ENCODE measurements at places on chromosomes 6 and 20.

- no peak for DNase-seq
Observed at GRCh38 chr6:46565531-46565930, 74.3 kb upstream of the RCAN2 start.

DNA sequence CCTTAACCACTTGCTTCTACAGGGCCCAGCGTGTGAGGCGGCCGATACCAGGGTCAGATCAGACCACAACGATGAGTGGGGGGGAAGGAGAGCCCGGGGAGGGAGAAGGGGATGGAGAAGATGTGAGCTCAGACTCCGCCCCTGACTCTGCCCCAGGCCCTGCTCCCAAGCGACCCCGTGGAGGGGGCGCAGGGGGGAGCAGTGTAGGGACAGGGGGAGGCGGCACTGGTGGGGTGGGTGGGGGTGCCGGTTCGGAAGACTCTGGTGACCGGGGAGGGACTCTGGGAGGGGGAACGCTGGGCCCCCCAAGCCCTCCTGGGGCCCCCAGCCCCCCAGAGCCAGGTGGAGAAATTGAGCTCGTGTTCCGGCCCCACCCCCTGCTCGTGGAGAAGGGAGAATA lies 2.8 kb downstream of the RING1 start:
- no peak for DNase-seq

- DNase-seq: no peak
Observed at GRCh38 chr20:42641886-42642285, 547.8 kb downstream of the PTPRT start.

DNA sequence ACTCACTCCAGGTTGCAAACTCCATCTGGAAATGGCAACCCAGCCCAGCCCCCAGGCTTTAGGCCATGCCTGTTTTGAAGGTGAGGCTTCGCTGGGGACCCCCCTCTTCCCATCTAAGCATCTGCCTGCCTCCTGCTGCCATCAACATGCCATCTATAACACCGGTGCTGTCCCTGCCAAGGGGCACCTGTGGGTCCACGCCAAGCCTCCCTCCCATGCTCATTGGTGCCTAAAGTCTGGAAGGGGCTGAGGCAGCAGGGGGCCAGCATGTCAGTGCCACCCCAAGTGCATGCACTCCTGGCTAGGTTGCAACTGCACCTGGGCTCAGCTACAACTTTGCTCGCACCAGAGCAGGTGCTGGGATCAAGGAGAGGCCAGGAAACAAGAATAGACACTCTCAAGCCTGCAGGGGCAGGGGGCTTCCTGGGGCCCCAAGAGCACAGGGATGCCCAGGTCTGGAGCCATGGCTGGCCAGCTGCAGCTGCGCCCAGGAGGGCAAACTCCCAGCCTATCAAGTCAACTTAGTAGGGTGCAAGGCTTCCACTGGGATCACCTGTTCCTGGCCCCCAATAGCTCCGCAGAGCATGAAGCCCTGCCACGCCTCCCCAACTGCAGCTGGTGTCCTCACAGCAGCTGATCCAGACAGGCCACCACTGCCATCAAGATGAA lies 151.3 kb upstream of the HSF2 start:
- no peak for DNase-seq

DNA sequence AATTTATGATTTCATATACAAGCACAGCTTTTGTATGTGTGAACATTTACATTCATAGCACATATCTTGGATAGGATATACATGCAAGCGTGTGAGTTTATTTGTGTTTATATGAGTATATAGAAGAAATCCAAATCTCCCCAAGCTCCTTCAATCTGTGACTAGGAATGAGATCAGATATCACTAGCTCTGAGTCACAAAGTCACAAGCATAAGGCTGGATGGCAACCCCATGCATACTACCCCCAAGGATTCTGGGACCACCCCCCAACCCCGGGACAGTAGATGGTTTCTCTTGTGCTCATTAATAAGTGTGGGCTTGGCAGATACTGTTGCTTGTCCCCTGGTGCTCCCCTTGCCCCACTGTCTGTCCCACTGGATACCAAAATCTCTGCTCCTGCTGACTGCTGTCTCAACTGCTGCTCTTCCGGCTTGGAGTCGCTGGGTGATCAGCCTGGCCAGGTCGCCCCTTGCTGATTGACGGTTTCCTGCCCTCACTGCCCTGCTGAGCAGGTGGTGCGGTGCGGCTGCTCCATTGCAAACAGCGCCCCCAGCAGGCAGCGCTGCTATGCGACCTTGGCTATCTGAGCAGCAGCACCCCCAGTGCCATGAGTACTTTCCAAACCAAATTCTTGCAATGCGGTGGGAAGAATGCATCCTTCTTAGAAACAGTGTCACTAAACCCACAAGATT lies 279.4 kb downstream of the CD83 start:
- no peak for DNase-seq

GRCh38 chr6:38239719-38240451 lies 399.8 kb downstream of the BTBD9 start:
- DNase-seq: no peak

DNA sequence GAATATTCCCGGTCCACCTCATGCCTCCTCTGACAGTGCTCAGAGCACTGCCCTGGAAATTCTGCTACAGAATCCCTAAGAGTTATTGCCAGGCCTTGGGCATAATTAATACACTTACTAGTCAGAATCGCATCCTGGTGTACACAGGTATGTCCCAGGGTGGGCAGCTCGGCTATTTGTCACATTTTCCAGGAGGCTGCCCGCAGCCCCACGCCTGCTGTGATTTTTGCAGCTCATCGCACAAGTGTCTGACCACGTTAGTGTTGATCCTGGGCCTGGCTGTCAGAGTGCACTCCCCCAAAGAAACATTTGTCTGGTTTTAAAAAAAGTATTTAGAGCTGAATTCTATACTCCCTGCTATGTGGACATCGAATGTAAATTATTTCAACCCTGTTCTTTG lies 105.4 kb downstream of the CD83 start:
- no peak for DNase-seq

DNA sequence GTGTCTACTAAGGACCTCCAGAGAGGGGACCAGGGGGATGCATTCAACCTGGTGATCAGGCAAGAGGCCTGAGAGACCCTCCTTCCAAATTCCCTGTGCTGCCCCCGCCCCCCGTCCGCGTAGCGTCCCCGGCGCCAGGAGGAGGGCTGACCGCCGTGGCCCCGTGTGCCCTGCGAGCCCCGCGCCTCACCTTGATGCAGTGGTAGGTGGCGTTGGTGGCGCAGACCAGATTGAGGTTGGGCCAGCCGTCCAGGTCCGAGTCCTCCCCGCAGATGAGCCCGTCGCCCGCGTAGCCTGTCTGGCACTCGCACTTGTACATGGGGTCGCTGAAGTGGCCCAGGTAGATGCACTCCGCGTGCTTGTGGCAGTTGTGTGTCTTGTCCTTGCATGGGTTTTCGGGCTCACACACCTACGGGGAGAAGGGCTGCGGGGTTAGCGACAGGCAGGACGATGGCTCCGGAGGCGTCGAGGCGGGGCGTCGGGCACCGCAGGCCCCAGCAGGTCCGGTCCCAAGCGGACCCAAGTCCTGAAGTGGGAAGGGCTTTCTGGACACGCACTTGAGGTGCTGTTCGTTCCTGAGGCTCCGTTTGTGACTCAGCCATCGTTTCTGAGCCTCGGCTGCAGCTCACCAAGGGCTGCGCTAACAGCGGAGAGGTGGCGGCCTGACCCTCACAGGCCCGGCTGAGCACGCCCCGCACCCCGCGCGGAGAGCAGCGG lies 21.7 kb downstream of the THBS2 start:
- DNase-seq: no peak

DNA sequence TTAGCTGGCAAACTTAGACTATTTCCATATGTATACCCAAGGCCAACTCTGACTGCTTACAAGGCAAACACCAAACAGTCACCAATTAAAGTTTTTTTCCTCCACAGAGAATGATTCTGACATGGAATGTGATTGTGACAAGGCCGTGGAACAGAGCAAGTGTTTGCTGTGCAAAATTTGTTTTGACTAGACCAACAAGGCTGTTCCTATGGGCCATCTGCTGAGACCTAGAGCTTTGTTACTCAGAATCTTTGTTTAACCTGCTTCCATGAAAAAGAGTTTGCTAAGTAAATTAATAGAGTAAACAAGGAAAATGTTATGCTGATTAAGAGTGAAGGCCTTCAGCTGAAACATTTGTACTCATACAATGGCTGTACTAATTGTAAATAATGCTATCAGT lies 51.6 kb upstream of the IMPG1 start:
- no peak for DNase-seq

- DNase-seq: no peak
Observed at GRCh38 chr6:54601600-54602300, 244.8 kb upstream of the FAM83B start.

- no peak for DNase-seq
Observed at GRCh38 chr6:165774903-165775601, 112.0 kb upstream of the PDE10A start.

- DNase-seq: no peak
Observed at GRCh38 chr6:135395136-135395535, 102.4 kb downstream of the AHI1 start.

DNA sequence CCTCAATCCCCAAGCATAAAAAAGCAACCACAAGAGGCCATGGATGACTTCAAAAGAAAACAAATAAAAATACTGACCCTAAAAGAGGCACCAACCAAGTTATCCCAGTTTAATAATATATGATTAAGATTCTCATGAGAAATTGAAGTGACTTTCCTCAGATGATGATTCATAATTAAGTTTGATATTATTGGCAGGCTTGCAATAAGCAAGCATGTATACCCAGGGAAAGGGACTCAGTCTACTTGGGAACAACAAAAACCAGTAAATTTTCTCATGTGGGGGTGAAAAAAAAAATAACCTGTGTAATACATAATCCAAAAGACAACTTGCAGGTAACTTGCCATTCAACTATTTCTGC lies 19.6 kb downstream of the JAG1 start:
- DNase-seq: peak; percentile 61

GRCh38 chr6:43086022-43086658 lies 10.0 kb downstream of the PTK7 start:
- no peak for DNase-seq

DNA sequence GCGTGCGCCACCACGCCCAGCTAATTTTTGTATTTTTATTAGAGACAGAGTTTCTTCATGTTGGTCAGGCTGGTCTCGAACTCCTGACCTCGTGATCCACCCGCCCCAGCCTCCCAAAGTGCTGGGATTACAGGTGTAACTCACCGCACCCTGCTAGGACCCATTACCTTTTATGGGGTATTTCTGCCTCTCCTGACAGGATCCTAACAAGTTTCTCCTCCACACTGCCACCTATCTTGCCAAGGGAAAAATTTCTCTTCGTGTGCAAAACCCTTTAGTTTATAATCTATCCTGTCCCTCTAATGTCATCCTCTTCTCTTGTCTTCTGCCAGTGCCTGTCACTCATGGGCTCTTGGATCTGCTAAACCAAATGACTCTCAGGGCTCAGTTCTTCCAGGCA lies 1.9 kb downstream of the STMND1 start:
- no peak for DNase-seq

DNA sequence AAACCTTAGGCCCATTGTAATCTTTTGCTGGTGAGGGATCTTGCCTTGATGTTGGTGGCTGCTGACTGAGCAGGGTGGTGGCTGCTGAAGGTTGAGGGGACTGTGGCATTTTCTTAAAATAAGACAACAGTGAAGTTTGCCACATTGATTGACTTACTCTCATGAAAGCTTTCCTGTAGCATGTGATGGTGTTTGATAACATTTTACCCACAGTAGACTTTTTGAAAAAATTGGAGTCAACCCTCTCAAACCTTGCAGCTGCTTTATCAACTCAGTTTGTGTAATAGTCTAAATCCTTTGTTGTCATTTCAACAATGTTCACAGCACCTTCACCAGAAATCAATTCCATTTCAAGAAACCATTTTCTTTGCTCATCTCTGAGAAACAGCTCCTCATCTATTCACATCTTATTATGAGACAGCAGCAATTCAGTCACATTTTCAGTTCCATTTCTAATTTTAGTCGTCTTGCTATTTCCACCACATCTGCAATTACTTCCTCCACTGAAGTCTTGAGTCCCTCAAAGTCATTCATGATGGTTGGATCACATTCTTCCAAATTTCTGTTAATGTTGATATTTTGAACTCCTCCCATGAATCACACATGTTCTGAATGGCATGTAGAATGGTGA lies 37.2 kb downstream of the CST9L start:
- no peak for DNase-seq

DNA sequence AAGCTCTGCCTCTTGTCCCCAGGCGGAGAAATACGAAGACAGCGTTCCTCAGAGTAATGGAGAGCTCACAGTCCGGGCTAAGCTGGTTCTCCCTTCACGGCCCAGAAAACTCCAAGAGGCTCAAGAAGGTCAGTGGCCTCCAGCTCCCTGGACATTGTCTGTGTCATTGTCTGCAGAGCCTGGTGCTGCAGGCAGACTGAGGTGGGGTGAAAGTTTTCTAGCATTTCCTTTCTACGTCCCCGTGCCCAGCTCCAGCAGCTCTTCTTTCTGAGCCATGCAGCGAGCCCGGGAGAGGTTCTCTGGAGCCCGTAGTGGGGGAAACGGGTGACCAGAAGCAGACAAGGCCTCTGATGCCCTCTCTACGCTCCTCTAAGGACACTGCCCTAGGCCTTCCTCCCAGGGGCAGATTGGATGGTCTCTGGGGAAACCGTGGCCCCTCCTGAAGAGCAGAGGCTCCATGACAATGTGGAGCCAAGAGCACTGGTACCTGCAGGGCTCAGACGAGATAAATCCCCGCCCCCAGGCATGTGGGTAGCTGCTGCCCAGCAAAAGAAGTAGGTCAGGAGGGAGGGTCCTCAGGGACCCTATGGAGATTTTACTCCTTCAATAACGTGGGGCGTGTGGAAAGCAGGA lies 58.4 kb downstream of the EZR start:
- no peak for DNase-seq

DNA sequence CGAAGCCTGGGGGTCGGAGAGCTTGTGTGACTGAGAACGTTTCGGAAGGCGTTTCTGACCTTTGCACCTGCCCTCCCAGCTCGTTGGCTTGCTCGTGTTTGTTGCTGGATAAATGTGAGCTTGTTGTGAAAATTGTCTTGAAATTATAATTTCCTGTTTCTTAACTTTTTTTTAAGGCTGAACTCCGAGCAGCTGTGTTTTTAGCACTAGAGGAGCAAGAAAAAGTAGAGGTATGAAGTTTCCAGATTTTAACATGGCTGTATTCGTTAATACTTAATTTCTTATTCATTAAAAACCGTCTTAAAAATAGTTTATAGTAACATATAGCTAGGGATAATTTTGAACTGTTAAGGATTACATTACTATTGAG lies 672 bp downstream of the CEP43 start:
- no peak for DNase-seq

- DNase-seq: no peak
Observed at GRCh38 chr6:145713773-145714172, 21.5 kb downstream of the EPM2A start.

- no peak for DNase-seq
Observed at GRCh38 chr6:43676962-43677606, 10.5 kb downstream of the MRPS18A start.

DNA sequence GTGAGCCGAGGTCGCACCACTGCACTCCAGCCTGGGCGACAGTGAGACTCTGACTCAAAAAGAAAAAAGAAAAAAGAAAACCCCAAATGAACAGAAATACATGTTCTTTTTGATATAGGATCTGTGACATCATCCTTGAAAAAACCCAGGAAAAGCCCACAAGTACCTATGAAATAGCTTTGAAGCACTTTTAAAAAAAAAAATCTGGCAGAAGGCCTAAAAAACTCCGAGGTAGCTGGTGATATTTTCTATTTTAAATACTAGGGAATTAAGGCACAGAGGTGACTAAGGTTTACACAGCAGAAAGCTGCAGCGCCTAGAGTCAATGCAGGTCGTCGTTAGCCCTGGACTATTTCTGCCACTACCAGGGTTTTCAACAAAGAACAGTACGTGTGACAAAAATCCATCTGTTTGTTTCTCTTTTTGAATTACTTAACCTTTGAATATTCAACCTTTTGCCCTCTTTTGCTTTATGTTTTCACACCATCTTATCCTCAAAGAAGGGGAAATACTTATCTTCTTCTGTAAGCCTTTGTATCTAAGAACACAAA lies 39.4 kb upstream of the EEF1A1 start:
- DNase-seq: no peak
